A549 (cell line): ENCODE measurements at places on chromosomes 4 and X. TPM values are rescaled to one million over a fixed set of nuclear protein-coding genes. Genes with fewer than 3 reads are reported as not detected.
A peak's percentile ranks its signal among the peaks of the same experiment; 100 is the strongest.

Gene GPC3
- polyA plus RNA-seq: not detected in 3 replicates

Gene ARHGEF6
- polyA plus RNA-seq: 0.10 to 0.22 TPM (median 0.21 TPM) in 3 replicates

Gene SERTM2
- polyA plus RNA-seq: not detected in 3 replicates

Gene GSX2
- polyA plus RNA-seq: not detected in 3 replicates

Gene BGN
- polyA plus RNA-seq: 0.04 to 0.05 TPM in 2 of 3 replicates, not detected in the other

Gene TRAM1L1
- 0.72 to 1.4 TPM (median 0.93 TPM) in 3 replicates for polyA plus RNA-seq

Gene C1QTNF7
- polyA plus RNA-seq: not detected in 3 replicates

Gene CT45A8
- polyA plus RNA-seq: not detected in 3 replicates

Gene TRMT2B
- 14.2 to 15.0 TPM (median 14.3 TPM) in 3 replicates for polyA plus RNA-seq

Gene MAML3
- 7.3 to 9.1 TPM (median 9.0 TPM) in 3 replicates for polyA plus RNA-seq

GRCh38 chr4:14362385-14362784 is 639.9 kb upstream of the CPEB2 start:
- DNase-seq: no peak

GRCh38 chr4:140710908-140711622 is 45.1 kb downstream of the TBC1D9 start:
- DNase-seq: no peak

GRCh38 chr4:6907658-6908191 is 1.9 kb upstream of the TBC1D14 start:
- peak; percentile 32 for DNase-seq

GRCh38 chrX:20028588-20028987 is 37.7 kb upstream of the BCLAF3 start:
- no peak for DNase-seq

DNA sequence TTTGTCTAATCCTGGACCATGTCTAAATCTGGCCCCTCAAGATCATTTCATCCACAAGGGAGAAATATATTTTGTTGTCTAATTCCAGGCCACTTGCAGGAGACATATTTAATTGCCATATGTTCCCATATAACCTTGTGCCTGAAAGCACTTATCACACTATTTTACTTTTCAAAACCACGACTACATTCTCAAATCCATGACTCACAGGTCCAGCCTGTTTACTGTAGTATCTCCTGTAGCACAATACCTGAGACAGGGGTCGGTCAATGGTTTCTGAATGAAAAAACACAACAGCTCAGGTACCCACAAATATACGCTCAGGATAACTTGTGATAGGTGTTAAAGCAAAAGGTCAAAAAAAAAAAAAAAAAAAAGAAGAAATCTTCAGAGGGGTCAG is 60.9 kb downstream of the SEC24D start:
- DNase-seq: no peak

DNA sequence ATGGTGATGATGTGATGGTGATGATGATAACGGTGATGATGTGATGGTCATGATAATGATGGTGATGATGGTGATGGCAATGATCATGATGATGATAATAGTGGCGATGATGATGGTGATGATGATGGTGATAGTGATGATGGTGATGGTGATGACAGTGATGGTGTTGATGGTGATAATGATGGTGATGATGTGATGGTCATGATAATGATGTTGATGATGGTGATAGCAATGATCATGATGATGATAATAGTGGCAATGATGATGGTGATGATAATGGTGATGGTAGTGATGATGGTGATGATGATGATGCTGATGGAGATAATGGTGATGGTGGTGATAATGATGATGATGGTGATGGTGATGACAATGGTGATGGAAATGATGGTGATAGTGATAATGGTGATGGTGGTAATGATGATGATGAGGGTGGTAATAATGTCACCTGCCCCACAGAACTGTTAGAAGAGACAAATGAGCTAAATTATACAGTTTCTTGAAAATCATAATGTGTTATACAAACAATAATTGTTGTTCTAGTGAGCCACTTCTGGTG is 289.9 kb downstream of the ASMT start:
- no peak for DNase-seq

GRCh38 chr4:176031922-176032321 is 33.7 kb upstream of the WDR17 start:
- no peak for DNase-seq

- DNase-seq: no peak
Observed at GRCh38 chr4:57154191-57154590, 44.0 kb upstream of the IGFBP7 start.

- no peak for DNase-seq
Observed at GRCh38 chrX:132058975-132059374, 35.9 kb downstream of the STK26 start.

GRCh38 chr4:162497564-162498167 is 333.9 kb upstream of the FSTL5 start:
- peak; percentile 5 for DNase-seq

DNA sequence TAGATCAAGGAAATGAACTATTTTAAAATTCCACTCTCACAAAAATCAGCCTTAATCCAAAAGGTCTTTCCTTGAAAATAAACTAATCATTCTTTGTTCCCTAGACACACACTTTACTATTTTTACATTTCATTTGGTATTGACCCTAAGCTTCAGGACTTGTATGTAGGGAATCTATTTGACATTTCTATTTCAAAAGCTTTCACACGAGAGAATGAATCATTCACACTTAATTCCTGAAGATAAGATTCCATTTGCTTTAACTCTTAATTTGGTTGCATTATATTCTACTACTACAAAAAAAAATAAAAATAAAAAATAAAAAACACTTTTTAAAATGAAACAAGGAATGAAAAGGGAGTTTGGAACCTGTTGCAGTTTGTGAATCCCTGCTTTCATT is 43.7 kb downstream of the EDNRA start:
- no peak for DNase-seq

DNA sequence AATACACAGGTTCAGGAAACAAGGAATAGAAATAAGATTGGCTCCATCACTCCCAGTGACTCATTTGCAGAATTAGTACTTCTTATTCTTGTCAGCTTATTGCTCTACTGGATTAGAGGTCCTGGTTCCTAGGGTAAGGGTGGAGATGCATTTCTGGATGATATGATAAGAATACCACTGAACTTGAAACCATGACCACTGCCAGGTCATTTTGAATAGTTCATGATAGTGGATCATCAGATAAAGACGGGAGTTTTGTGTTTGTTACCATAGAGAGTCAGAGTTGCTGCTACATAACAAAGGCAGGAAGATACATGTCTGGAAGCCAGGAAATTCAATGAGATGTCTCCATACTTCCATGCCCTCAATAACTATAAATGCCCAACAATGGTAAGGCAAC is 109.2 kb upstream of the FAT1 start:
- DNase-seq: no peak

- DNase-seq: no peak
Observed at GRCh38 chrX:101391831-101392230, 1.0 kb downstream of the RPL36A start.

DNA sequence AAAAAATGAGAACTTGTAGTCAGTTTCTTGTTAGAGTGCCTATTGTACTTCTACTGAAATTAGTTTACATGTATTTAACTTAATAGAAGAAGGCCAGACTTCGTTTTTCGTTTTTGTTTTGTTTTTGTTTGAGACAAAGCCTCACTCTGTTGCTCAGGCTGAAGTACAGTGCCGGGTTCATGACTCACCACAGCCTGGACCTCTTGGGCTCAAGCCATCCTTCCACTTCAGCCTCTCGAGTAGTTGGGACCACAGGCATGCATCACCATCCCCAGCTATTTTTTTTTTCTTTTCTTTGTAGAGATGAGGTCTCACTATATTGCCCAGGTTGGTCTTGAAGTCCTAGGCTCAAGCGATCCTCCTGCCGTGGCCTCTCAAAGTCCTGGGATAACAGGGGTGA is 793.9 kb downstream of the ADGRL3 start:
- DNase-seq: no peak
